Esophagus muscularis mucosa (tissue), 4 donors: ENCODE measurements at places on chromosomes 1 and 21.

DNA sequence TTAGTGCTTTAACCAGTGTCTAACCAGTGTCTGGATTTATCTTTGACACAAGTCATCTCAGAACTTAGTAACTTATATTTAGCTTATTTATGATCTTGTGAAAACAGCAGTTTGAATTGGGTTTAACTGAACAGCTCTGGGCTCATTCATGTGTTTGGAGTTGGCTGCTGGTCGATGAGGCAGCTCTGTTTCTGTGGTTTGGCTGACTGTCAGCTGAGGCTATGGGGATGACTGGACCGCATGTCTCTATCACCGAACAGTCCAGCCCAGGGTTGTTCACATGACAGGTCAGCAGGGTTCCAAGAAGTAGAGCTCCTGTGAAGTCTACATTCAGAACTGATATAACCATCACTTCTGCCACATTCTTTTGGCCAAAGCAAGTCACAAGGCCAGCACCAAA lies 29.1 kb upstream of the C21orf91 start:
- DNase-seq, result no peak

DNA sequence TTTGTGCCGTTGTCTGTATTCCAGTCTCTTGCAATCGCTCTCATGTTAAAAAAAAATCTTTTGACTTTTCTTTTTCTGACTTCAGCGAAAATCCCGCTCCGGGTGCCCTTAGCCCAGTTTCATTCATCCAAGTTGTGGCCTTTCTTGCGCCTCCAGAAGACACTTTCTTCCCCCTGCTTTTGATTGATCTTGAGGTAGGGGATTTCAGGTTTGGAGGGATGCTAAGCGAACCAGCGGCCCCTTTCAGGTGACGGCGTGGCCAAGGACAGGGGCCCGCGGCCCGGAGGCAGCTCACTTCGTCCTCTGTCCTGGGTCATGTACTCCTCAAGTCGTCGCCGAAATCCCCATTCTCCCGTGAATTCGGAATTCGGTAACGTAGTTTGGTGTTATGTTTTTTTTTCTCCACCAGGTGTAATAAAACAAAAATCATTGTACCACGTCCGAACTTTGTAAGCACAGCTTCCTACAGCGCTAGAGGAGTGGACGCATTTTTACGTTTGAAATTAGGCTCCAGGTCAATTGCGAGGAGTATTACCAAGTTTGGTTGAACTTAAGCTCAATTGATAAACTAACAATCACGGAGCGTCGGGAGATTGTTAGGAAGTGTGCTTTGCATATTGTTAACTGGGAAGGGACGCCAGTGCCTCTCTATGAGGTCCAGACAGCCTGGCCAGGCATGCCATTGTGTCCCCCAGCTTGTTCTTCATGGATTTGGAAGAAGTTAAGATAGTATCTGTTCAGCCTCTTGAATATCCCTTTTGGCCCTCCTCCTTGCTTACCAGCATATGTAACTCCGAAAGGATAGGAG lies 1.1 kb downstream of the MRPS6 start:
- no peak for DNase-seq

- no peak for DNase-seq
These were observed 944.5 kb downstream of the KCNT2 start for GRCh38 chr1:195663549-195664280.

DNA sequence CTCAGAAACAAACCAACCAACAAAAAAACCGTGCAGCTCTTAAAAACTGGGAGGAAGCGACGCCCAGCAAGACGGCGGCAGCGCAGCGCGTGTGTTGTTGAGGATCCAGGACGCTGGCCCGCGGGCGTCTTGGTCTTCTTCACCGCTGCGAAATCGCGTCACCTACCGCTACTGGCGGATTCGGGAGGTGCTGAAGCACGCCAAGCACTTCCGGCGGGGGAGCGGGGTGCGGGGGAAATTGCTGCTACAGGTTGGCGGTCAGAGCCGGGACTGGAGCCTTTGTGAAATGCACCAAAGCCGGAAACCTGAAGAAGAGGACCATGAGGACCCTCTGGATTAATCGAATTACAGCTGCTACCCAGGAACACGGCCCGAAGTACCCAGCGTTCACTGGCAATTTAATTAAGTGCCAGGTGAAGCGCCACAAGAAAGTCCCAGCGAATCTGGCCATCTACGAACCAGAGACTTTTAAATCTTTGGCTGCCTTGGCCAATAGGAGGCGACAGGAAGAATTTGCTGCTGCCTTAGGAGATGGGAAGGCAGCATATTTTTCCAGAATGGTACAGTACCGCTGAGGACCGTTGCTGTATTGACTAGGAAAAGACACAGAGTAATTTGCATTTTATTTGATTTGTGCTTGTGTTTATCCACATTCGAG lies 11.9 kb upstream of the RIPPLY3 start:
- DNase-seq, result no peak

GRCh38 chr1:46568461-46568891 lies 17.0 kb upstream of the KNCN start:
- DNase-seq, result no peak

DNA sequence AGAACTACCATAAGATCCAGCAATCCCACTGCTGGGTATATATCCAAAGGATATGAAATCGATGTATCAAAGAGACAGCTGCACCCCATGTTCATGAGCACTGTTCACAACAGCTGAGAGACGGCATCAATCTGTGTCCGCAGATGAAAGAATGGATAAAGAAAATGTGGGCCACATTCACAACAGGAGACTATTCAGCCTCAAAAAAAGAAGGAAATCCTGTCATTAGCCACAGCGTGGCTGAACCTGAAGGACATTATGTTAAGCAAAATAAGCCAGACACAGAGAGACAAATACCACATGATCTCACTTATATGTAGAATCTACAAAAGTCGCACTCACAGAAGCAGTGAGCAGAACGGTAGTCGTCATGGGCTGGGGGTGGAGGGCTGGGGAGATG lies 99.2 kb upstream of the IFFO2 start:
- no peak for DNase-seq

- DNase-seq, result no peak
These were observed 624.8 kb upstream of the PTBP2 start for GRCh38 chr1:96096613-96097321.

DNA sequence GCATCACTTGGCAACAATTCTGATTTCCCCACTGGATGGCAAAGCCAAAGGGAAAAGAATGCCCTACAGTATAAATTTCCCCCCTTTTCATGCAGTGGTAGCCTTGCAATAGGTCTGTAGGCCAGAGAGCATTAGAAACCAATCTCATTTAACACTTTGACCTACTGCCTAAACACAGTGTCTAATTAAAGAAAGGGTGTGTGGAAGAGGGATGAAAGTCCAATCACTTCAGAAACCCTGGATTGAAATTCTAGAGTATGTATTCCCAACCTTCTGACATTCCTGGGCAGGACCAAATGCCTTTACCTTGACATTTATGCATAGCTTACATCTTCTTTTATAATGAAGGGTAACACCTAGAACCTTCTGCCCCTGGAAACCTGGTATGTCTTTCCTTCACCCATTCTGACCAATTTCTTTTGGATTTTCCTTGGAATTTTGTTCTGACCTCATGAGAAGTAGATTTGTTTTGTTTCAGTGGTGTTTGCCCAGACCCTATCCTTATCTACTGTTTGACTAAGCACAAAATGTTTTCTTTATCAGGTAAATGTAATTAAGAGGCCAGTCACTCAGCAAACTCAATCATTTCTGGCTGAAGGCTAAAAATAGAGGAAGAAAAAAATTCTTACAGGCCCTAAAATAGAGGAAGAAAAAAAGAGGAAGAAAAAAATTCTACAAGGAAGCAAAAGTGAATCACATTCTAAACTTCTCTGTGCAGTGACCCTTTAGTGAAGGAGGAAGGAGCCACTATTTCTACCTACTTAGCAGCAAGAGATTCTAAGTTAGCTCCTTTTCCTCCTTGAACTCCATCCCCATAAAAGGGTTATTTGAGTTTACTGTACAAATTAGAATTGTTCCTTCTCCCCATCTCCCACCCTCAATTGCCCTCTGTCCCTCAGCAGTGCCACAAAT lies 129.5 kb upstream of the DSCAM start:
- no peak for DNase-seq

DNA sequence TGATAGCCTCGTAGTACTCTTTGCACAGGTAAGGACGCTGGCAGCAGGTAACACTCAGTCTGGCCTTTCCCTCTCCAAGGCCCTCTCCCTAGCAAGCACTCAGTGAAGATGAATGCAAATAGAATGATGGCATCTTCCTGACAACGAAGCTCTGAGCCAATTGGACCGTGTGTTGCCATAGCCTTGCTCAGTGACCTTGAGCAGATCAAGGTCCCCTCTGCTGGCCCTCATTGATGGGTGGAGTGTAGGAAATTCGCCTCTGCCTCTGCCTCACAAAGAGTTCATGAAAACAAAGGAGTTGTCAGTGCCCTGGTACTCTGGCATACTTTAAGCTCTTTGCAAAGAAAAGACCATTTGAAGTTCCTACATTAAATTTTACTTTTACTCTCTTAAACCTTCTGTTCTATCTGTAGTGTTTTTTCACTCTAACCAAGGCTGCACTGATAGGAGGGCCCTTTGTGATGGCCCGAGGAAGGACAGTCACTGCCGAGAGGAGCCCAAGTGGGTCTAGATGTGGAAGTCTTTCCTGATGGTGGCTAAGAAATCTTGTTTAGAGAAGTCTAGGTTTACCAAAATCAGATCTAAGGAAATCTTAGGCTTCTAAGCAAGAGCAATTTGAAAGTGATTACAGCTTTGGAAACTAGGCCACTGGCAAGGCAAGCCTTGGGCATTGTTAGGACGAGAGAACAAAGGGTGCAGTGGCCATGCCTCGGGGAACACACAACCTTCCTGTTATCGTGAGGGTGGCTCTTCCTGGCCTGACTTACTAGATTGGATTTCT lies 38.2 kb downstream of the SMYD2 start:
- DNase-seq, result no peak

- no peak for DNase-seq
These were observed 35.6 kb downstream of the WLS start for GRCh38 chr1:68196676-68197075.

- no peak for DNase-seq
These were observed 11.2 kb downstream of the EPHX4 start for GRCh38 chr1:92040971-92041370.

DNA sequence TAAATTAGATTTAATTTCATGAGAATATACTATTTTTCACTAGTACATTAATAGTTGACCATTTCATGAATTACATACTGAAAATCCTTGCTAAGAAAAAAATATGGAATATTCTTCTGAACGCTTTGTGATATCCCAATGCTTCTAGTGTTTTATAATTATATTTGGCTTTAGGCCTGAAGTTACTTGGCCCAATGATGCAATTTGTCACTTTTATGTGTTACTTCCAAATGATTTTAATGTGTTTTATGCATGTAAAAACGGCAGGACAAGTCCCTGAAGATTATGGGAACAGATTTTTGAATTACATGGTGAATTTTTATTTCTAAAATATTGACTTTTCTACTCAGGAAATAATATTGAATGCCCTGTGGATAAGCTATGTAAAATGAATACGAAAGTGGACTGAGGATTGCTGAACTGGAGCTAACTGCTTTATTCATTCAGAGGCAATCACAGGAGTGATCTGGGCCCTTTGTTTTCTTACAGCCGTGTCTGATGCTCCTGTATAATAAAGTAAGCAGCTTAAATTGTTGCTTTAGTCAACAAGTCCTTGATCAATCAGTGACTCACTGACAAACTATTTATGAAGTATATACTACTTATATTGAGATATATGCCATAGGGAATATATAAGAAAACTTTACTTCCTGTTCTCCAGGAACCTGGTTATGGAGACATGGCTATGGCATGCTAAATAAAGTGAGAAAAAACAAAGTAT lies 543.0 kb upstream of the RGS18 start:
- DNase-seq, result no peak

DNA sequence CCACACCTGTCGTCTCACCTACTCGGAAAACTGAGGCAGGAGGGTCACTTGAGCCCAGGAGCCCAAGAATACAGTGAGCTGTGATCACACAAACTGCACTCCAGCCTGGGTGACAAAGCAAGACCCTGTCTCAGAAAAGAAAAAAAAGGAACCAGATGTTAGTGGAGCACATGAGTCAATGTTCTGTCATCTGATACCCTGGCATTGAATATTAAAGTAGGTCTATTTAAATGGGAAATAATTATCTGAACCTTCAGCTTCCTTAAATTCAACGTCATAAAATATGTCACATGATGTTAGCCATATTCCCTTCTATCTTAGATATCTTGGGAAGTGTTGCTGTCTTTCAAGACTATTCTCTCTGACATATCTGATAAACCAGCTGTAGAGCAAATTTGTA lies 47.3 kb downstream of the NCAM2 start:
- DNase-seq, result no peak

DNA sequence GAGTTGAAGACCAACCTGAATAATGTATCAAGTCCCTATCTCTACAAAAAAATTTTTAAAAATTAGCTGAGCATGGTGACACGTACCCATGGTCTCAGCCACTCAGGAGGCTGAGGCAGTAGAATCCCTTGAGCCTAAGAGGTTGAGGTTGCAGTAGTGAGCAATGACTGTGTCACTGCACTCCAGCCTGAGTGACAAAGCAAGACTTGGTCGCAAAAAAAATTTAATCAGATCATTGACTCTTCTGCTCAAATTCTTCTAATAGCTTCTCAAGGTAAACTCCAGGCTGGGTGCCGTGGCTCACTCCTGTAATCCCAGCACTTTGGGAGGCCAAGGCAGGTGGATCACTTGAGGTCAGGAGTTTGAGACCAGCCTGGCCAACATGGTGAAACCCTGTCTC lies 85.9 kb upstream of the PUM1 start:
- no peak for DNase-seq

DNA sequence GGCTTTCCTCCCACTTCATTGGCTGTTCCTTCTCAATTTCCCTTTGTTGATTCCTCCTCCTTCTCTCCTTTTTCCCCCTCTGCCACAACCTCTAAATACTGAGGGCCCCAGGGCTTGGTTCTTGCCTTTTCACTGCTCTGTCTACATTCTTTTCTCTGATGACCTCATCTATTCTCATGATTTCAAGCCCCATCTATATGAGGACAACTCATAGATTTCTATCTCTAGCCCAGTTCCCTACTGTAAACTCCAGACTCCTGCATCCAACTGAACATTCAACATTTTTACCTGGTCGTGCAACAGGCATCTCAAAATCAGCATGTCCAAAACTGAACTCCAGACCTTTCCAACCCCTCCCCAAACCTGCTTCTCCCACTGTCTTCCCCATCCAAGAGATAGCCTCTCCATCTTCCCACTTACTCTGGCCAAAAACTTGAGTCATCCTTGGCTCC lies 11.5 kb upstream of the SLC9A1 start:
- DNase-seq, result no peak

DNA sequence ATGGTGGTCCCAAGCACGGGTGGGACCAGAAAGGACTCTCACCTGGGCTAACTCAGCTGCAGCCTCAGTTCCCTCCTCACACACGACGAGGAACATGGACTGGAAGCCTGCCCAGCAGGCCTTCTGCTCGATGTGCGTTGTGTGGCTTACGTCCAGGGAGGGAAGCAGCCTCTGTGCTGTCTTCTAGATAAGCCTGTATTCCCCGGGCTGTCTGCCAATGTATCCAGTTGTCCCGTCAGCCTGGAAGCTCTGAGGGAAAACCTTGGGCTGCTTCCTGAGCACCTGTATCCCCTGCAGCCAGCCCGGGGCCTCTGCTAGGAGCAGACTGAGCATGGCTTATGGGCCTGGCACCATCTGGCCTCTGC lies 10.5 kb downstream of the PCSK9 start:
- no peak for DNase-seq
